ENCODE measurements at places on chromosomes 6 and 20. TPM values are rescaled to one million over a fixed set of nuclear protein-coding genes. Genes with fewer than 3 reads are reported as not detected.

RAMACL gene
- total RNA-seq, result 0.11 TPM

SALL4 gene
- total RNA-seq, result 0.11 TPM

EPPIN gene
- not detected for total RNA-seq

FAXC gene
- total RNA-seq, result not detected

PNPLA1 gene
- total RNA-seq, result 0.11 TPM
